Stimulated activated CD4-positive, alpha-beta T cell treated with anti-CD3 and anti-CD28 coated beads, Interleukin-2, amount 100 ng/mL, for 24 hours (primary cell): ENCODE measurements at places on chromosomes 5 and 9.

DNA sequence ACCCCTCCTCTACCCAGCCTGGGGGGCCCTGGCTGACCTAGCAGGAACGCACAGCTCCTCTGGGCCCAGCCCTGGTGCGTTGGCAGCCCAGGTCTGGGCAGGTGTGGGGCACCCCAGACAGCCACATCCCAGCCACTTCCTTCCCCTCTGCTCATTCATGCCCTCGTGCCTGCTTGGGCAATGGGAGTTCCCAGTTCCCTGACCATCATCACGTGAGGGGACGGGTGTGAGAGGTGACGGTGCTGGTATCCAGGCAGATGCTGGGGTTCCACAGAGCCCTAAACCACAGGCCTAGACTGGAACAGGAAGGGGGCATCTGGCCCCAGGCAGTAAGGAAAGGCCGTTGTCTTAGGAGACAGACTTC lies 8.4 kb downstream of the RALGDS start:
- DNase-seq = no peak

DNA sequence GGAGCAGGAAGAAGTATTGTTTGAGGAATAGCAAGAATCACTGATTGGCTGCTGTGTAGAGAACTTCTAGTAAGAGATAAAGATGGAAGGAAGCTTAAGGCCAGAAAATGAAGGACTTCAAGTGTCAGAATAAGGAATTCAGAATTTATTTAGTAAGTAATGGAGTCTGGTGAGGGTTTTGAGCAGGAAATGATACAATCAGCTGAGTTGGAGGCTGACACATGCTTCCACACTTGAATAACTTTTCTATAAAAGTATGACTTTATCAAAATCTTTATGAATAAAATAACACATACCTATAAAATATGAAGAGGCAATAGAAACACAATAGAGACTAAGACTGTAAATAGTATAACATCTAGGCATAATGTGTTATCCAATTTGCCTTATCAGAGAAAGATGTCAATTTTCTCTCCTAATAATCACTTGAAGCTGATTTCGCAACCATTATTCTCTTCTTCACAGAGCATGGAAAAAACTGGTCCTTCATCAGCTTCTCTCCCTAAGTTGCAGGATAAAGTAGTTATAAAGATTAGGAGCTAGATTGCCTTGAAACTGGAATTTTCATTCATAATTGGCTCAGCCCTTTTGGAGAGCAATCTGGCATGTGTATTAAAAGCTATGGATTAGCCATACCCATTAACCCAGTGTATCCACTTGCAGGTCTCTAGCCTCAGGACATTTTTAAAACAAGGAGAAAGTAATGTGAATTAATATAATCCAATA lies 143.4 kb downstream of the ZNF608 start:
- no peak for DNase-seq

DNA sequence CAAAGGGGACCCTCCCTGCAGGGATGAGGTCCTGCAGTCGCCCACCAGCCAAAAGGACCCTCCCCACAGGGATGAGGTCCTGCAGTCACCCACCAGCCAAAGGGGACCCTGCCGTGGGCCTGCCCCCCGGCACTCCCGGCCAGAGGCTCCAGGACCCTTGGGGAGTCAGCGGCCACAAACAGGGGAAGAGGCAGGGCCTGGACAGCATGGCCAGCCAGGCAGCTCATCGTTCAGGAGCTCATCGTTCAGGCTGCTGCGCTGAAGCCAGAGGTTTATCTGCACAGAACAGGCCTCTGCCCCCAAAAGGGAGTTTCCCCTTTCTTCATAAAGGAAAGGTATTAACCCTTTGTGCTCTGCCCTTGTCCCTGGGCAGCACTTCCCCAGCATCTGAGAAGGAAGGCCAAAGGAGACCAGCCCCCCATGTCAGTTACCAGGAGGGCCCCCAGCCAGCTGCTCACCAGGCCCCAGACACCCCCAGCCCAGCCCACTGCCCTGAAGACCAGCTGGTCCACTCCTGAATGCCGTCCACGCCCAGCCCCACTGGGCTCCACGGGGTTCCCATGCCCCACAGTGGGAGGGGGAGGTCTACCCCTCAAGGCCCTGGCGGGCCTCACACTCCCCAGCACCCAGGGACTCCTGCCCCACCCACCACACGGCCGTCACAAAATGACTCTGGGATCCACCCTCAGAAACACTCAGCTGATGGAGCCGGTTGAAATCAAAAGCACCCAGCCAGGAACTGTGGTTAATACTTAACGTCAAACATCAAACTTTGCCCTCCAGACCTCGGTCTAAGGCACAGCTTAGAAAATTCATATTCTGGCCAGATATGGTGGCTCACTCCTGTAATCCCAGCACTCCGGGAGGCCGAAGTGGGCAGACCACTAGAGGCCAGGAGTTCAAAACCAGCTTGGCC lies 6.3 kb downstream of the SLC12A7 start:
- DNase-seq = peak; percentile 57

GRCh38 chr5:6454628-6455053 lies 6.0 kb downstream of the UBE2QL1 start:
- no peak for DNase-seq

DNA sequence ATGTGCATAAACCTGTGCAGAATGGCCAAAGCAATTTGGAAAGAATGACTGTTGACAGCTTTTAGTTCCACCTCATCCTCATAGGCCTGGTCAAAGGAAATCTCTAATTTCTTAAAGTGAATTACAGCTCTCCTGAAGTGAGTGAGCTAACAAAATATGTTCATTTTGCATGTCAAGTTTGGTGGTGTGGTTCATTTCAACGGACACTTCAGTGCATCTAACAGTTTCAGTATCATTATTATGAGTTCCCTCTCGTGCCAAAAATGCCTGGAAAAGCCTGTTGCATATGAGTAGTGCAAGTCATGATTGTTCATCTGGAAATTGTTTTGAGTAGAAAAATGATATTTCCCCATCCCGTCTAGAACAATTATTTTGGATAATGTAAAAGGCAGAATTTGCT lies 53.2 kb upstream of the HMHB1 start:
- no peak for DNase-seq

DNA sequence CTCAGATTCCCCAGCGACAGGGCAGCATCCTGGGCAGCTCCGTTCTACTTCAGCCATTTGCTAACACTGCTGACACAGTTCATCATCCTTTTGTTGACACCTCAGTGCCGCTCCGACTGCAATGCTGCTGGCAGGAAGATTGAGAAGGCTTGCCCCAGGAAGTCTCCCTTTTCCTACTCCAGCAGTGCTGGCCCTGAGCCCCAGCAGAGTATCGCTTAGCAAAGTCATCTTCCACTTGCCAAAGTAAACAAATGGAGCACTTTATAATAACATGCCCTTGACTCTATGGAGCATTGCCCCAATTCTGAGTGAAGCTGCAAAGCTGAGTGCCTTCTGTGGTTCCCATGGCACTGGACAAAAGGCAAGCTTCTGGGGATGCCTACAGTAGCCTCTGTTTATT lies 32.2 kb downstream of the PRLR start:
- DNase-seq = no peak

DNA sequence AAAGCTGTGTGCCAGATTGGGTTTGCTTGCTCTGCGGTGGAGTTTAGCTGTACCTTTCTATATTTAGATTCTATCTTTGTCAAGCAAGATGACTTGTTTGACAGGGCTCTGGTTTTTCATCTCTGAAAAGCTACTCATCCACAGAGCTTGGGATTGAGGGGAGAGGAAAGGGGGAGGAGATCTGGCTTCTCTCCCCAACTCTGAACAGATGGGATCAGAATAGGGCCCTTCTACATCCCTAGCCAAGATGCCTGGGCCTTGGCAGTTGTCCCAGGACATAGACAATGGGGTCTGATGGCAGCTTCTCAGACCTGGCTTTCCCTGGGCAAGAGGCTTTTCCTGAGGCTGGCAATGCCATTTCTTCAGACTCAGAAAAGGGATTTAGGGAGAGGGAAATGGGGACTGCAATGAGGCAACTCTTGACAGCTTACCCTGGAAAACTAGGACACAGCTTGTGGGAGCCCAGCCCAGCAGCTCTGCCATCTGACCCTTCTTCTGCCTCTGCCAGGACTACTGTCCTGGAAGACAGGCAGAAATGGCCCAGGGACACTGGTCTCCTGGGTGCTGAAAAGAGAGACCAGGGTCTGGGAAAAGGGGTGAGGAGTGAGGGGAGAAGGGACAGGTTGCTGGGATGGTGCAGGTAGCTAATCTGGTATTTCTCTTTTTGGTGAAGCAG lies 50.2 kb upstream of the ASTN2 start:
- no peak for DNase-seq

- DNase-seq = no peak
These were observed 236.0 kb upstream of the CD180 start for GRCh38 chr5:67432606-67433005.

- no peak for DNase-seq
These were observed 59.5 kb downstream of the FAM78A start for GRCh38 chr9:131216806-131217205.

GRCh38 chr5:180803181-180804128 lies 849 bp upstream of the MGAT1 start:
- peak; percentile 88 for DNase-seq

GRCh38 chr9:89705651-89706050 lies 100.8 kb downstream of the GADD45G start:
- no peak for DNase-seq

DNA sequence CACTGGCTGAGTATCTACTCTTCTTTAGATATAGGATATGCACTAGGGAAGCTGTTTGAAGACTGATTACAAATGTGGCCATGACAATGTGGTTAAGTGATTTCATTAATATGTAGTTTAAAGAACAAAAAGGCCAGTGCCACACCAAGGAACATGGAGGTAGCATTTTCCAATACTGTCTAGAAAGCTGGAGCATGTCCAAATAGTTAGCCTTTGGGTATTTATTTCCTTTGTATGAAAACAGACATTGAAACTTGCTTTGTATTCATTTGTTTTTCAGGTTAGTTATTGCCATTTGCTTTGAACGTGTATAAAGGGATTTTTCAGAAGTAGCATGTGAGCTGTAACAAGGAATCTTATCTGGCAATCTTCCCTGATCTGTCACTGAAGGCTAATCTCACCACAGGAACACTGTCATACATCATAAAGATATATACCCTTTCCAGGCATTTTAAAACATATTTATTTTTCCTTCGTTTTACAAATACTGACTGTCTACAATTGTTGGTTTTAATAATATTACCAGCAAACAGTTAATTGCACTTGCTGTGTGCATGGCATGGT lies 93.4 kb downstream of the PLPPR1 start:
- no peak for DNase-seq

- no peak for DNase-seq
These were observed 47.5 kb upstream of the SH3PXD2B start for GRCh38 chr5:172501708-172502320.

DNA sequence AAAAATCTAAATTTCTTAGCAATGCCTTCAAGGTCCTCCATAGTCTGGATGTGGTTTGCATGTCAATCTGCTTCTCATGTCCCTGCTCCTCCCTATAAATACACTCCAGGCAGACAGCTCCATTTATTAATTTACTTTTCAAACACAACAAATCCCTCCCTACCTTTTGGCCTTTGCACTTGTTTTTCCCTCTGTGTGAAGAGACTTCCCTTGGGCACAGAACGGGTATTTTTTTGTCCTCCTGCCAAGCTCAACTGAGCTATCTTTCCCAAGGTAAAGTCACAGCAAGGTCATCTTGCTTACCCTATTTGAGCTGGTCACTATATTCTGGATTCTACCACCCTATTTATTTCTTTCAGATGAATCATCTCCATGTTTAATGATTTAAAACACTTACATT lies 159.6 kb upstream of the ANKH start:
- no peak for DNase-seq

GRCh38 chr9:27572918-27573633 lies at the start of gene C9orf72:
C9orf72 (minus strand) TSS chr9:27573481; CDS start chr9:27567120, 6,361 bp downstream.
- DNase-seq = peak; percentile 87

- DNase-seq = no peak
These were observed 385.1 kb downstream of the SEMA5A start for GRCh38 chr5:9160747-9161146.

DNA sequence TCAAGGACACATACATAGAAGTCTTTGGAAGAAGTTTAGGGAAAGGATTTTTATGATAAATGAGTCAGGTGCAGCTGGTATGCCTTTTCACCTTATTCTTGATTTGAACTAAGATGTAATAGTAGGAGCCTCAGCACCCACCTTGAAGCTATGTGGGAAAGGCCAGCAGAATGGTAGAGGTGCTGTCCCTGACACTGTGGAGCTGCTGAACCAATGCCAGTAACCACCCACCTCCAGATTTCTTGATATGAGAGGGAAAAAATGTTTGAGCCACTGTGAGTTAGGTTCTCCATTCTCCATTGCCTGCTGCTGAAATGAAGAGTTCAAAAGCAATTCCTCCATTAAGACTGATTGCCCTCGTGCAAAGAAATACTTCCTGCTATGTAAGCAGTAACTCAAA lies 12.2 kb upstream of the HMGCR start:
- DNase-seq = peak; percentile 41

DNA sequence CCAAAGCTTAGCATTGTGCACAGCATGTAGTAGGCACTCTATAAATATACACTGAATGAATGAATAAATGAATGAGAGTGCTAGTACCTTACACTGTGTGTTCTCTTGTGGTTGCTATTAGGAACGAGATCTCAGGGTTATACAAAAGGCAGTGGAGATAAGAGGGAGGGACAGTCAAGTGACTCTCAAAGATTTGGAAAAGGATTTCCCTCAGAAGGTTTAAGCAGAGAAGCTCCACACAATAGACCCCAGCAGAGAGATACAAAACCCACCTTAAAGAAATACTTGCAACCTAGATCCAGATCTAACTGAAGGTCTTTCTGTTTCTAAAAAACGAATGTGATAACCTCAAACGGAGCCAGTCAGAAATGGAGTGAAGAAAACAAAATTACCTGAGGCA lies 11.8 kb upstream of the EFNA5 start:
- DNase-seq = no peak

GRCh38 chr9:82419696-82420486 lies 431.3 kb downstream of the SPATA31D1 start:
- no peak for DNase-seq

DNA sequence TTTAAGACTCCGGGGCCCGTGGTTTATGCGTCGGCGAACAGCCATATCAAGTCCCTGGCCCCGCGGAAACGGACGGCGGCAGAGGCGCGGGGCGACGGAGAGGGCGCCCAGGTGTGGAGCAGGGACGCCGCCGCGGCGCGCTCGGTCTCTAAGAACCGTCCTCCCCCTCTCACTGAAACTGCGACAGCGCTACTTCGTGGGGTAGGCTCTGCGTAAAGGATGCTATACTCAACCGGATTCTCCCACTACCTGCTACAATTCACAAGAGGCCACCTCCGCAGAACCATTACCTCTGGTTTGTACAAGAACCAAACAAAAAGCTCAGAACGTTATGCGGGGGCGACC lies 404 bp downstream of the MRNIP start:
- no peak for DNase-seq

- no peak for DNase-seq
These were observed 7.3 kb downstream of the C9orf50 start for GRCh38 chr9:129613520-129614175.

GRCh38 chr5:15669826-15670225 lies 169.8 kb downstream of the FBXL7 start:
- no peak for DNase-seq

DNA sequence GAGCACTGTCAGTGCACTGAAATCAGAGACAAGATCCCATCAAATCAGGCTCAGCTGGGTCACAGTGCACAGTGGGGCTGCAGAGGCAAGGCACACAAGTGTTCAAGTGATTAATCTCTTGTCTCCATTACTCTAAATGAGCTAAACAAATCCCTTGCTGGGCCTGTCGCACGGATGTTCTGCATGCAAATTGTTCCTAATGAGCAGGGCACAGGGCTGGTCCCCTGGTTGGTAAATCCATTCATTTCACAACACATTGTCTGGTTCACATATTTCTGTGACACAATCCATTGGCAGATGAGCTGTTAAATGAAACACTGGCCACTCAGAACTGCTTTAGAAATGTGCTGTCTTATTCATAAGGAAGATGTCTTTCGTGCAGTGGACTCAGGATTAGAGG lies 167.9 kb upstream of the BRINP1 start:
- DNase-seq = no peak
